ENCODE measurements at places on chromosomes 5 and 9.

- no peak for DNase-seq
Measured at GRCh38 chr9:38652486-38652885, 32.1 kb upstream of the ANKRD18A start.

DNA sequence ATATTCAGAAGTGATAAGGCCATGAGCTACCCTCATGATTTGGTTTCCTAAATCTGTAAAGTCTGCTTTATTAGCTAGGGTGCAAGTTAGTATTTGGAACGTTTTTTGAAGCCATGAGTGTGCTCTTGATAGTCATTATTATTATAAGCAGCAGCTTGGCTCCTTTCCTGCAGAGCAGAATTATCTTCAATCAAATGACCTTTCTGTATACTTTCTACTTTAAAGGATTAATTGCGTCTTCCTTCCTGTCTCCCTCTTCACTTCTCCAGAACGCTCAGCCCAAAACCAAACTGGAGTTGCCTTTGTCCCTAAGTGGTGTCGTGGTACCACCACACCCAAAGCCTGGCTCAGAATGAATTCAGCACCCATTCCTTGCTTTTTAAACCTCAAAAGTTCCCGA lies 211.3 kb downstream of the ARHGAP26 start:
- no peak for DNase-seq

GRCh38 chr5:160268121-160268520 lies 38.8 kb downstream of the FABP6 start:
- DNase-seq: no peak

GRCh38 chr5:113090336-113091106 lies 113.9 kb downstream of the DCP2 start:
- no peak for DNase-seq

DNA sequence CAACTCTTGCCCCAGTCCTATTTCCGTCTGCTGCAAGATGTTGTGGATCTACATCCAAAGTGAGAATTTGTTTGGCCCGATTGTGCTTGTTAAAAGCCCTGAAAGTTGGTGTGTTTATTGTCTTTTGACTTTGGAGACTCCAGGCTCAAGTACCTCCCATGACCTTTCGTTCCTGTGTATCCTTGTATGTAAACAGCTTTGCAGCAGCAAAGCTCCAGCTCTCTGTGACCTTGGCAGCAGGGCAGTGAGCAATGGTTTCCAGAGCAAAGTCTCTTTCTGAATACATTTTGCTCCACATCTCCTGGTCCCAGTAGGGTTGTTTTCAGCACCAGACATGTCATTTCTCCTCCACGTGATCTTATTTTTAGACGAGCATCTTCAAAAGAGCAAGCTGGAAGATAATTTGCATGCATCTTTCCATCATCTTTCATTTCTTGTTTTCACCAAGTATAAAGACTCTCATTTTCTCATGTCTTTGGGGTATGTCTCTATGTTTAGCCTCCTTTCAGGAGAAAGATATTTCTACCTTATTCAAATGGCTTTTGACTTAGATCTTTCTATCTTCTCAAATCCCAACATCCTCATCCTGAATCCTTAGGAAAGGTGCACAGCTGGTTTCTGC lies 68.1 kb upstream of the ERCC6L2 start:
- DNase-seq: no peak

GRCh38 chr5:169221519-169221918 lies 79.4 kb downstream of the SLIT3 start:
- no peak for DNase-seq

Measured in stimulated activated CD8-positive, alpha-beta memory T cell treated with anti-CD3 and anti-CD28 coated beads, Interleukin-7, amount 100 ng/mL, for 1 hour (primary cell).